ENCODE measurements at places on chromosomes 7 and 10. TPM values are rescaled to one million over a fixed set of nuclear protein-coding genes. Genes with fewer than 3 reads are reported as not detected.

DNA sequence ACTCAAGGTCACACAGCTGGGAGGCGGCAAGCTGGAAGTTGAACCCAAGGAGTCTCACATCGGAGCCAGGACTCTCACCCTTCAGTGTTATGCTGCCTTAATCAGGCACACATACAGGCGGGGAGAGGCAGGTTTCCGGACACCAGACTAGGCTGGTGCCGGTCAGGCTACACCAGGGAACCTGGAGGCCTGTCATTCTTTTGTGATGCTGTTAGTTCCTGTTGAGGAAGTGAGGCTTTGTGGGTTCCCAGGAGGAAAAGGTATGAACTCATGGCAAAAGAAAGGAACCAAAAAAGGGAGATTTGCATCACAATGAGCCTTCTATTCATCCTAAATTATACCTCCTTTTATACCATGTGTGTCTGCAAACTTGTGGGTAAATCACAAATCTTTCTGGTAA is 103.8 kb downstream of the TCF7L2 start:
- DNase-seq = no peak

- DNase-seq = no peak
These were observed 673 bp downstream of the NDUFB8 start for GRCh38 chr10:100528921-100529474.

DNA sequence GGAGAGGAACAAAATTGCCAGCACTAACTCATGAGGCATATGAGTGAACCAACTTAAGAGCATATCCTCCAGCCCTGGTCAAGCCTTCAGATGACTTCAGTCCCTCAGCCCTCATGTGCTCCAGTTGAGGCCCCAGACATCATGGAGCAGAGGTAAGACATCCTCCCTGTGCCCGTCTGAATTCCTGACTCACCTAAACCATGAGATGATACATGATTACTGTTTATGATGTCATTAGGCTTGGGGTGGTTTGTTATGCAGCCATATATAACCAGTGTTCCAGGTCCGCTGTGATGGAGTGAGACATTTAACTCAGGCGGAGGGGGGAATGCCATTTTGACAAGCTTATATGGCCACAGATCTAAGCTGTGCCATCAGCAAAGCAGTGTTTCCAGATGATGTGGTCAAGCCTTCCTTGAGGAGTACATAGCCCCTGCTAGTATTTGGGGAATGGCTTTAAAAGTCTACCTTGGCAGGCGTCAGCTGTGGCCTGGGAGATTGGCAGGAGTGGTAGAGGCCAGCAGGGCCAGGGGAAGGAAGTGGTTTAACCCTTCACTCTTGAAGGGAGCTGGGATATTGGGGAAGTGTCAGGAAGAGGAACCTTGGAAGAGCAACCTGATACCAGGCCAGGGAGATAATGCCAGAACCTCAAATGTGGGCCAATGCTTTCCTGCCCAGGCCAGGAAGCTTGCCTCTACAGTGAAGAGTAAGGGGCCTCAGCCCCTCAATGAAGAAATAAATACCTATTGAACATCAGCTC is 343.0 kb upstream of the PODXL start:
- DNase-seq = no peak

DNA sequence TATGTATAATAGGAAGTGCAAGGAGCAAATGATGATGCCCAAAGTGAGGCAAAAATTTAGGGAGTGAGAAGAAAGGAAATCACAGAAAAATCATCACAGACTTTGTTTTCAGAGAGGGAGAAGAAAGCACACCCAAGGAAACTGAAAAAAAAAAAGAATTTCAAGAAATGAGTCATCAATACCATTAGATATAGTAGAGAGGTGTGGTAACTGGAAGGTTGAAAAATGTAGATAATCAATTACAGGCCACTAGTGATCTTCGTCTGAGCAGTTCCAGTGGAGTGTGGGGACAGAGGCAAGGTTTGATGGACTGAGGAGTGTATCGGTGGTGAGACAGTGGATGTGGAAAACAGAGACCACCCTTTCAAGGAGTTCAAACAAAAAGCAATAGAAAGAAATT is 31.7 kb downstream of the ASB4 start:
- DNase-seq = no peak

DNA sequence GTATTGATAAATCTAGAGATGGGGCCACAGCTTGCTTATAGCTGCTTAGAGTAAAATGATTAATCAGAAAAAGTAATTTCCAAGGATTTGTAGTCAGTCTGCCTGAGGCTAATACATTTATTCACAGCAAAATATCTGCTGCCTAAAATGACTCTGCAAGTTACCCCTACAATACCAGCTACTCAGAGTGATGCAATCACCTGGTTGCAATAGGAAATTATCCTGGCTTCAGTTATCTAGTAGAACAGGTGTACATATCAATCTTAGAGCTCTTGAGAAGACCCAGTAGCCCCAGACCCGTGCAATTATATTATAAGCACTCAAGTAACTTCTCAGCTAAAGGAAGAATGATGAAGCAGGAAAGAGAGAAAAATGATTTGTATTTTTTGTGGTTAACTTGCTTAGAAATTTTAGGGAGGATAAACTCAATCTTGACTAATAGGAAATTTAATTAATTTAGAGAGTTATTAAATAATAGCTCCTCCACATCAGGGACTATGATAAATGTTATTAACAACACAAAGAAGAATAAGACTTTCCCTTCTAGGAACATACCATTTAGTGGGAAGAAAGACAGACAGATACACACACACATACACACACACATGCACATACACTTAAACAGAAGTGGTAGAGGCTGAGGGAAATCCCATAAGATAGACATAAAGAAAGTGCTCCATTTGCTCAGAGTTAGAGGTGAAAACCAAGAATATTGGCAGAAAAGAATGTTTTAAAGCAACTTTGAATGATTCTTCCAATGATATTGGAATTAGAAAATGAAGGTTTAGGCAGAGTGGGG is 140.4 kb upstream of the PRSS1 start:
- DNase-seq = no peak

GRCh38 chr10:28790146-28790545 is 112.8 kb downstream of the BAMBI start:
- DNase-seq = no peak

- no peak for DNase-seq
These were observed 178.8 kb upstream of the BMPER start for GRCh38 chr7:33726582-33726981.

- DNase-seq = no peak
These were observed 54.9 kb upstream of the IGFBP3 start for GRCh38 chr7:45975847-45976484.

The POT1 gene
- 21.9 TPM for polyA plus RNA-seq

The CALML5 gene
- not detected for polyA plus RNA-seq

The EMX2 gene
- not detected for polyA plus RNA-seq

The CYP3A7 gene
- polyA plus RNA-seq = not detected

The GRM3 gene
- polyA plus RNA-seq = not detected

The GATA3 gene
- polyA plus RNA-seq = 52.1 TPM
